Foreskin fibroblast (primary cell): ENCODE measurements at places on chromosomes 4 and X.

DNA sequence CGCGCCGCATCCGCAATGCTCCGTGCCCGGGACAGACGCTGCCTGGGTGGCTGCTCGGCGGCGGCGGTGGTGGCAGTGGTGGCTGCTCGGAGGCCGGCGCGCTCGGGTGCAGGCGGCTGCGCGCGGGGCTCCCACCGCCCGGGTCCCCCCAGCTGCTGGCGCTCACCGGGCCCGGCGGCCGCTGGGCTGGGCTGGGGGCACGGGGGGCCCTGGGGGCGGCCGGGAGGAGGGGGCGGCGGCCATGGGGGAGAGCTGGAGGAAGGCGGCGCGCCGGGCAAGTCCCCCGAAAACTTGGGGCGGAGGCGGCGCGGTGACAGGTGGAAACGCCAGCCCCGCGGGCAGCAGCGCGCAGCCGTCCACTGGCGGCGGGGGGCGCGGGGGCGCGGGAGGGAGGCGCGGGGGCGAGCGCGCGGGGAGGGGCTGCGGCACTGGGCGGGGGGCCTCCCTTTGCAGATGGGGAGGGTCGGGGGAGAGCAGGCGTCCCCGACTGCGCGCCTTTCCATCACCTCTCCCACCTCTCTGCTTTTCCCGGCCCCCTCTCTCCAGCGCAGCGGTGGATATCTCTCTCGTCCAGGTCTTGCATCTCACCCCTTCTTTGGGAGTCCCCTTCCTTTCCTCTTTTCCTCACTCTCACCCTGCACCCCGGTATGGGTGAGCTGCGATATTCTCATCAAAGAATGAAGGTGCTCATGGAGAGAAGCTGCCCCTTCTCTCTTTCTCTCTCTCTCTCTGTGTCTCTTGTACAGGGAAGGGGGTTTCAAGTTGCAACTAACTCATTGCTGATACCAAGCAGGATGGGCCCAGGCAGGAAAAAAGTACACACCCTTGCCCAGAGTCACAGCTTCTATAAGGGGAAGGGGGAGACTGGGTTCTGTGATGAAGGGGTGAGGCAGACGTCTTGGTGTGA, 83.7 kb upstream of the DHRSX start:
- DNase-seq: no peak

GRCh38 chr4:12761694-12762093, 722.4 kb downstream of the RAB28 start:
- no peak for DNase-seq

GRCh38 chr4:71133491-71133890, 140.0 kb downstream of the DCK start:
- no peak for DNase-seq

DNA sequence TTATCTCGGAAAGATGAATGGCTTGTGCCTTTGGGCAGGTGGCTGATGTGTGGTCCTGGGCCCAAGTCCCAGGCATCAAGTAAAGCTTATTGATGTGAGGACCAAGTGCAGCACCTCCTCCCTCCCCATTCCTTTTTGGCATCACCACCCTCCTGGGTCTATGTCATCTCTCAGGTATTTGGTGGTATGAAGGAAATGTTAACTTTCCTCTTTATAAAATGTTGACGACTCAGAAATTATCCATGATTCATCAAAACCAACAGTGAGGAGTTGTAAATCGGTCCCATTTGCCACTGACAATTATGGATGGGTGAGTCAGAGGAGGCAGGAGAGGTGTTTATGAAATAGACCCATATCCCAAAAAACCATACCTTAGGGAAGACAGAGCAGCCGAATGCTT, 229.4 kb upstream of the GATB start:
- peak; percentile 45 for DNase-seq

DNA sequence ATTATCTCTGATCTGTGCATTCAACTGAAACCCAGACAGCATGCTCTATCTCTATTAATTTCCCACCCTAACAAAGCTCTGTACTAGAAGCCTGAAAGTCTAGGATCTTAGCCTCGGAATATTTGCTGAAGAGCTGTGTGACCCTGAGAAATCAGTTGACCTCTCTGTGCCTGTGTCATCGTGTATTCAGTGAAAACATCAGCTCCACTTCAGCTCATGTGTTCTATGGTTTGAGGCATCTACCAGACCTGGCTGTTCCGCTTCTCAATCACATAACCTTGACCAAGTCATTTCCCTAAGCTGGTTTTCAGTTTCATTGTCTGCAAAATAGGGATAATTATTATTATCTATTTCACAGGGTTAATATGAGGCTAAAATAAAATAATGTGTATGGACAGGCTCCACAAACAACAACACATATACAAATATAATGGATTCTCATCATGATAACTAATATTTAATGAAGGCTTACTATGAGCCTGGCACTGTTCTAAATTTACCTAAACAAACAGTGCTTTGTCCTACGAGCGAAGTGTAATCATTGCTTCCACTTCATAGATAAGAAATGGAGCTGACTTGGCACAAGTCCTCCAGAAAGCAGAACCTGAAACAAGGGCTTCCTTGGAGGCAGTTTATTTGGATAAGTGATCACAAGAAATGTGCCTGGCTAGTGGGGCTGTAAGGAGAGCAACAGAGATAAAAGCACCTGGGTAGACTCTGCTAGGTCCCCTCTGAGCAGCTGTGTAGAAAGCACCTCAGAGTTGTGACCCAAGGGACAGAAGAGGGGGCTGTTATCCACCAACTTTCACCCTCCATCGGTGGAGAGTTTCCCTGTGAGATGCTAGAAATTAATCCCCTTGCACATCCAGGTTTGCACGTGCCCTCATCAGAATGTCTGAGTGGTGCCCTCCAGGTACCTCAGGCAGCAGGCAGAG, 356.9 kb downstream of the RAB28 start:
- no peak for DNase-seq

DNA sequence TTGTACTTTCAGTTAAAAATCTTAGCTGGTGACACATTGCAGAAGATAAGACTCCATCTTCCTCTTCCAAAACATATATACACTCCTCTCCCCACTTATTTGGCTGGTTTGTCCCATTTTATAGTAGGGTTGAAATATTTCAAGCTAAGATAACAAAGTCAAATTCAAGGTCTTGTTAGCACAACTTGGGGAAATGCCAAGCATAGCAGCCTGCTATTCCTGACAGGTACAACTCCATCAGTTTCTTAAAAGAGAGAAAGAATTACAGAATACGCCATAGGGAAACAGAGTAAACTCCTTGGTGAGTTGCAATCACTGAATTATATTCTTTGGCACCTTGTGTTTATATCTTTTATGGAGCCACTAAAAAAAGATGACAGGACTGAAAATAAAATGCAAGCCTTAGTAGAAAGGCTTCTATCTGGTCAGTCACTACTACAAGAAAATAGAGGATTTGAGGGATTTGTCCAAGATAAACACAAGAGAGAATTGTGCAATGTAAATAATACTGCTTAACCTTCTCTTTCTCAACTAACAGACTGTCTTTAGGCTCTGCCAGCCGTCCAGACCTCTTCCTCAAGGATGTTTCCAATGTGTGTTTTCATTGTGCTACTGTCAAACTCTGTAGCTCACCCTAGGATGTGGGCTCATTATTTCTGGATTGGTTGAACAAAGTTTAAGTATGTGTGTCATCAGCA, 170.3 kb downstream of the VEGFC start:
- DNase-seq: peak; percentile 75

DNA sequence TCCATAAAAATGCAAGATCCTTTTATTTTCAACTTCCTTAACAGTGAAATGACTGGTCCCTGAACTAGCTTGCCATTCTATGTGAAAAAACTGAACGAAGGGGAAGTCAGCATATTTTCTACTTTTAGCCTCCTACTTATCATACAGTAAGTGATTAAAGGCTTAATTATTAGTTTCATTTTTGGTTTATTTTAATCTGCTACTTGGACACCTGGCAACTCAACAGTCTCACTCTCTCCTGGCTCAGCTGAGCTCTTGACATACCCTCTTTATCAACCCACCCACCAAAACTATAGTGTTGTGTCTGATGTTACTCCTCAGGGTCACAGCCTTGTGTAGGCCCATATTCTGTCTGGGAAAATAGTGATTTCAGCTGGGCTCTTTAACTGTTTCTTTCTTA, 86.2 kb upstream of the CPXCR1 start:
- no peak for DNase-seq

DNA sequence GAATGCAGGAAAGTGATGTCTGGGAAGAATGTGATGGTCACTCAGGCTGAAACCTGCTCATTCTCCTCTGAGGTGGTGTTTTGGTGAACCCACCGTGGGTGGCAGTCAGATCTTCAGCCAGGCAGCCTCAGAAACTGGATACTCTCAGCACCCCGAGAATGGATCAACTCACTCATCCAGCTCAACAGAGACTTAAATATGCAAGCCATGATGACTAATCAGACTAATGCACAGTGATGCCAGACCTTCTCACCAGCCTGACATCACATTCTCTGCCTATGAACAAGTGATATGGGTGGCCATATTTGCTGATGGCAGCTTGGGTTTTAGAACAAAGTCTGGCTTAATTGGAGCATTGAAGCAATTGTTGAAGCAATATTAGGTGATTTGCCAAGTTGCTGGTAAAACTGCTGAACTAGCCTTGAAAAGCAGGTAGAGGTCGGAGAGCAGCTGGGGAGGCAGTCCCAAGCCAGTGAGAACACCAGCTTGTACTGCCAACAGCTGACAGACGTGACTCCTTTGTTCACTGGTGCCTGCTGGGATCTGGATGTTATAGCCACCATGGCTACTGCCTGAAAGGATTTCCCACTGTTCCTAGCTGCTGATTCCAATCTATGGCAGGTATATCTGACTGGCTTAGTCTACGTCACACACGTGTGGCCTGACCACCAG, 608.1 kb downstream of the MID1IP1 start:
- no peak for DNase-seq

GRCh38 chr4:187413564-187414358, 581.8 kb upstream of the ZFP42 start:
- no peak for DNase-seq

DNA sequence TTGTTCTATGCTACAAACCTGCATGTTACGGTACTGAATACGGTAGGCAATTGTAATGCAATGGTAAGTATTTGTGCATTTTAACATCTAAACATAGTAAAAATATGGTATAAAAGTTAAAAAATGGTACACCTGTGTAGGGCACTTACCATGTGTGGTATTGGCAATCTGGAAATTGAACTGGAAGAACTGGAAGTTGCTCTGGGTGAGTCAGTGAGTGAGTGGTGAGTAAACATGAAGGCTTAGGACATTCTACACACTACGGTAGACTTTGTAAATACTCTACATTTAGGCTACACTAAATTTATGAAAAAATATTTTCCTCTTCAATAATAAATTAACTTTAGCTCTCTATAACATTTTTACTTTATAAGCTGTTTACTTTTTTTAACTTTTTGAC, 78.9 kb downstream of the RRAGB start:
- no peak for DNase-seq

GRCh38 chr4:108006361-108006760, 16.7 kb downstream of the HADH start:
- DNase-seq: no peak
